ENCODE measurements at places on chromosomes 5 and 9.

- DNase-seq: no peak
Observed at GRCh38 chr5:55364537-55365055, 56.8 kb downstream of the MTREX start.

GRCh38 chr9:122180633-122181032, 20.9 kb downstream of the MORN5 start:
- DNase-seq: peak; percentile 14

DNA sequence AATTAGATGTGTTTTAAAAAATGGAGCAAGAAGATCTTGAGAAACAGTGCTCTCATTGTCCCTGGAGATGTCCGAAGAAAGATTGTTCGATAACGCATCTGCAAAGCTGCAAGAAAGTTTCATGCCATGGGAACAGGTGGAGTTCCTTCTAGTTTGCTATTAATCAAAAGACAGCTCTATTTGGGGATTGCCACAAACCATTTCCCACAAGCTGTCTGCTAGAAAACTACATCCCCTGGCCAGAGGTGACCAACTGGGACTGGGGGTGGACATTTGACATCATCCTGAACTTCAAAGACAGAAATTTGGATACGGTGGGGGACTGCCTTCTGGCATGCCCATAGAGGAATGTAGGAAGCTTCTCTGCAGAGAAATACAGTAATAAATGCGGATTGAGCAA, 50.8 kb upstream of the OSMR start:
- no peak for DNase-seq

DNA sequence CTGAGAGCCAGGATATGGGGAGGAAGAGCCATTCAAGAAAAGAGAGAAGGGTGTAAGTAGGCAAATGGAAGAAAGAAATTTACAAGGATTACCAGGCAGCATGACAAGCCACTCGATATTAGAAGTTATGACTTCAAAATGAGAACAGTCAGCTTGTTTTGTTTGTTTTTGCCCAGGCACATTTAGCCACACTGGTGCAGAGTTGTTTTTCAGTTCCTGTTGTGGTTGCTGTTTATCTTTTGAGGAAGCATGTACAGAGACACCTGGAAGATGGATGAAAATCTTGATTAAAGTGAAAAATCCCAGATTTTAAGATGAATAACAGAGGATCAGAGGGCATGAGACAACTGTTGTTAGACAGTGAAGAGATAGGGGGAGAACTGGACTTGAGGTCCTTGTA, 199.1 kb downstream of the MTRR start:
- DNase-seq: no peak

GRCh38 chr5:179608131-179608581, 15.3 kb downstream of the HNRNPH1 start:
- no peak for DNase-seq

DNA sequence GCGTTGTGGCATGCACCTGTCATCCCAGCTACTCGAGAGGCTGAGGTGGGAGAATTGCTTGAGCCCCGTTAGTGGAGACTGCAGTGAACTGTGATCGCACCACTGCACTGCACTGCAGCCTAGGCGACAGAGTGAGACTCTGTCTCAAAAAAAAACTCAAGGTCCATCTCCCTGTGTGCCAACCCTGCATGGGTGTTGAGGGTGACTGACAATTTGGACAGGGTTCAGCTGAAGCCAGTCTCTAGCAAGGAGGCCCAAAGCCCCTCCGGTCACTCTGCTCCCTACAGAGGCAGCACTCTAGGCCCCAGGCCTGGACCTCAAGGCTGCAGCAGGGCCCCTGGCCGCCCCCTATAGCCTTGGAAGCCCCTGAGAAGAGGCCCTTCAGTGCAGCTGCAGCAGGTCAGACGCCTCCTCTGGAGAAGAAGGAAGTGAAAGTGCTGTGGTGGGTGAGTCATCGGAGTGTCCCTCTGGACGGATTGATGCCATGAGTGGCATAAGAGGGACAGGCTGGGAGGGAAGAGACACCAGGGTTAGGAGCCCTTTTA, 39.2 kb upstream of the NEK6 start:
- DNase-seq: no peak

Data from kidney glomerular epithelial cell (primary cell).